ENCODE measurements at places on chromosomes 12 and 14.

GRCh38 chr12:108620236-108620879 lies 13.3 kb downstream of the SELPLG start:
- DNase-seq: no peak

- DNase-seq: no peak
Observed at GRCh38 chr14:38000340-38000739, 207.4 kb upstream of the SSTR1 start.

DNA sequence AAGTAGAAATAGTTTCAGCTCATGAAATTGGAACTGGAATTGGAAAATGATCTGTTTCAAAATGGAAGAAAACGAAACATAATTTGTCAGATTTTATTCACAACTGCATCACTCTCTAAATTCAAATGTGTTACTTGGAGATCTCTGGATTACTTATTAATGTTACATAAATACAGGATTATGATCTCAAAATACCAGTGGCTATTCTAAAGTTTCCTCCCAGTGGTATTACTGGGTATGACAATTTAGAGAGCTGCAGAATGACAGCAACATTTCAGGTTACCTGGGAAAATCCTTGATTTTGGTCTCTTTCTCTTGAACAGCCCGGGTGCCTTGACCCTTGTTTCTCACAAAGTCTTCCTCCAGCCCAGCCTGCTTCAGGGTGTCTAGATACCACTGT lies 14.2 kb downstream of the FAM161B start:
- no peak for DNase-seq

- DNase-seq: no peak
Observed at GRCh38 chr12:13530966-13531365, 334.4 kb downstream of the EMP1 start.

DNA sequence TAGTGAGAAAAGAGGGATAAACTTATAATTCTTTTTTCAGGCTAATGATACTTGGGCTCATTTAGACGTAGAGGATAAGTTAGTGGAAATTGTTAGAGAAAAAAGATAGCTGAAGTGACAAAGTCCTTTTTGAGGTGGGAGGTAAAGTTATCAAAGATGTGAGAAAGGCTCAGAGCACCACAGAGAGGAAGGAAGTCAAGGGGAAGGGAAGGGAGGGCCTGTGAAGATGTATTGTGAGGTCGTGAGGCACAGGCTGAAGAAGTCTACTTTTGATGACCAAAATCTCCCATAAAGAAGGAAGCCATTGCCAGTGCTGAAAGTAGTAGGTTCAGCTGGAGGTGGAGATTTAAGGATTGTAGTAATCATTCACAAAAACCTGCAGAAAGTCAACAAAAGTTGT lies 19.4 kb upstream of the PTGDR start:
- no peak for DNase-seq

- peak; percentile 89 for DNase-seq
Observed at GRCh38 chr12:53508534-53509170, 1.4 kb upstream of the NPFF start.

DNA sequence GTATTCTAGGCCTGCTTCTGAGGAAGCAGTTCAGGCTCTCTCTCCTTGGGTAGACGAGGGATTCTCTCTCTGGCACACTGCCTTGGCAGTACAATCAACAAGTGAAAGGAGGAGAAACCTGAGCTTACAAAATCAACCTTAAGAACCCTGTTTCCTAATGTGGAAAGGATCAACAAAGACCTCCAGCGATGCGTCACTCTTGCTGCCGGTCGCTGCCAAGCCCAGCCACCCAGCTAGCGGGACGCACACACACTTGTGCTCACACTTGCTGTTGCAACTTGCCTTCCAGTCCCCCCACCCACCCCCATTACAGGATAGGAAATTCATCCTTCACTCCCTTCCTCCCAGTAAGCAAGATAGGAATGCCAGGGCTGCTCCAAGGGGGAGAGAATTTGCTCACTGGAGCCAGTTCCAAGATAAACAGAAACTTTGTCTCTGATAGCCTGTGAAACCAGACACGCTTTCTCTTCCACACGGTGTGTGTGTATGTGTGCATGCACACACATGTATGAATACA lies 144.3 kb downstream of the BCL11B start:
- no peak for DNase-seq

DNA sequence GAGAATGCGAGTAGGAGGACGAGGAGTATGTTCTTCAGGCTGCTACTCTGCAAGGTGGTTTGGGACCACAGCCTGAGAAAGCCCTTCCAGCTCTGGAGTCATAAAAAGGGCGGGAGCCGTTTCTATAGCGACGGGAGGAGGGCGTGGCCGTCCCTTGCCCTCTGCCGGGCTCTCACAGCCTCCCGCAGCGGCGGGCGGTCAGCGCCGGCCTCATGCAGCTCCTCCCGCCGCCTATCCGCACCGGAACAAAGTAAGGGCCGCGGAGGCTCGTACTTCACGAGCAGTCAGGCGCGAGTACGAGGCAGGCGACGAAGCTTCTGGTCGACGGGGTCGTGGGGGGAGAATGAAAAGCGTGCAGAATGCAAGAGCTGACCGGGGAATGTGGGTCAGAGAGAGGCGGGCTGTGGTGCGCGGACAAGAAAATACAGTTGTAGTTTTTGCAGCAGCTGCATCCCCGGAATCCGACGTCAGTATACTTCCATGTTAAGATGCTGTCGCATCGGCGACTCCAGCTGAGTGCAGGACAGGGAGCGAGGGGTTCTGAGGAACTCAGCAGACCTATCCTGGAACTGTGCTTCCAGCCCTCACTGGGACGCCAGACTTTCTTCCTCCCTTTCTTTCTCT lies at the start of gene DYRK4:
Gene DYRK4 (plus strand): TSS at position 175 of the 624 bp plus-strand sequence. CDS start 38 bp downstream, at position 213.
- peak; percentile 89 for DNase-seq

DNA sequence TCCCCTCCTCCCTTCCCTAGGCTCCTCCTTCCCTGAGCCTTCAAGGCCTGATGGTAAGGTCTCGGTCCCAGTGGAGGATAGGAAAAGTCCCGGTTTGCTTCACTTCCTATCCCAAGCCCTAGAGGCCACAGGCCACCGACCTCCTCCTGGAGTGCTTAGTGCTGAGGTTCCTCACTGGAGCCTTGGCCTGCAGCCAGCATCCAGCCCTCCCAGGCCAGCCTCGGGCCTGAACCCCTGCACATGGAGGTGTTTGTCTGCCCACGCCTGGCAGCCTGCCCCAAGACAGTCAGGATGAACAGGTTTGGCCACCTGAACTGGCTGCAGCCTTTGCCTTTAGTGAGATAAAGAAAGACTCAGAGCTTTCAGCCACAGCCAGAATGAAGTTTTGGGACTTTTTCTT lies 15.8 kb upstream of the KRT7 start:
- peak; percentile 73 for DNase-seq

- no peak for DNase-seq
Observed at GRCh38 chr14:104702673-104703072, 13.3 kb downstream of the INF2 start.

- DNase-seq: no peak
Observed at GRCh38 chr14:79352076-79352630, 859.2 kb downstream of the DIO2 start.

DNA sequence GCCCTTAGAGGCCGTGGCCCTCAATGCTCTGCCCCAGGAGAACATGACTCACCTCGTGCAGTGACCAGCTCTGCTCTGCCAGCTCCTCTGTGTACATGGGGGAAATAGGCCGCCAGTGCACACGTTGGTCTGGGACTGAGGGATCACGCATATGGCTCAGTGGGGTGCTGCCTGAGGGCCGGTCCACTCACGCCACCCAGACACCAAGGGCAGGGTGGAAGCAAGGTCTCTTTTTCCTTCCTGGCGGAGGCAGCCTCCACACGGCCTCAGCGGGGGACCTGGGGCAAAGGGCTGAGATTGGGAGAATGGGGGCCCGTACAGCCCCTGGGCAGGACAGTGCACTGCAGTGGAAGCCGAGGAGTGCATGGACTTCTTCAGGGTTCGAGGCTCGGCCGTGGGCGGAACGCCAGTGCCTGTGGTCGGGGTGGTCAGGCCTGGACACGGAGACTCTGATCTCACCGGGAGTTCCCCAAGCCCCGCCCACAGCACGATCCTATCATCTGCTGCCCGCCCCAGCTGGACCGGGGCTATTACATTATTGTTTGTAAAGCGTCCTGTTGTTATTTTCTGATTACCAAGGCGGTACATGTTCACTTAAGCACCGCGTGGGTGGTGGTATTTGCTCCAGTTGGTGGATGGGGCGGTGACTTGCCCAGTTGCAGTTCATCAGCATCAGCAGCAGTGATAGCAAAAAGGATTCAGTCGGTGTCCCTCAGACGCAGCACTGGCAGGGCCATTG lies 38.8 kb upstream of the TDRD9 start:
- no peak for DNase-seq

GRCh38 chr14:92570674-92571262 lies 57.2 kb downstream of the RIN3 start:
- DNase-seq: no peak

DNA sequence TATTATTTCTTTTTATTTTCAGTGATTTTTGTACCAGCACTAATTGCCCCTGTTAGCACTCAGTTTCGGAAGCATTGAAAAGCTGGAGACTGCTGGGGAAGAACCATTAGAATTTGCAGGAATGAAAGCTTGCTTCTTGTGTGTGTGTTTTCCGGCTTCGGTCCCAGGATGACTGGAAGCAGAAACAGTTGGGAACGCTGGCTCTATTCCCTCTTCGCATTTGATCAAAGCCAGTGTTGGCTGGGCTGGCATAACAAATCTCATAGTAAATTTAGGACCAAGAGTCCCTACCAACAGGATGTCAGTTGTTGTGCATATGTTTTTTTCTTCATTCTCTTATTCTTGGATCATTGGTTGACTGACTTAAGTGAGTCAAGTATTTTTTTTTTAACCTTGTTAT lies 53.6 kb upstream of the TRAF3 start:
- DNase-seq: no peak

- no peak for DNase-seq
Observed at GRCh38 chr12:13627536-13627935, 353.9 kb downstream of the GRIN2B start.

DNA sequence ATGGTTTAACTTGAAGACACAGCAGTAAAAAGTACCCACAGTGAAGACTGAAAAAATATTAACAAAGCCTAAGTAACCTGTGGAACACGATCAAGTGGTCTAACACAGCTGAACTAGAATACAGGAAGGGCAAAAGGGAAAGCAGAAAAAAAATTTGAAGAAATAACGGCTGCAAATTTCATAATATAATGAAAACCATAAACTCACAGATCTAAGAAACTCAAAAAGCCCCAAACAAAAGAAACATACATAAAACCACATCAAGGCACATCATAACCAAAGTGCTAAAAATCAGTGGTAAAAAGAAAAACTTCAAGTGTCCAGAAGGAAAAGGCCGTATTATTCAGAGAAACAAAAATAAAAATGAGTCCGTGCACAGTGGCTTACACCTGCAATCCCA lies 30.9 kb downstream of the SPPL3 start:
- DNase-seq: no peak

GRCh38 chr14:72094844-72095582 lies 162.8 kb downstream of the RGS6 start:
- no peak for DNase-seq

DNA sequence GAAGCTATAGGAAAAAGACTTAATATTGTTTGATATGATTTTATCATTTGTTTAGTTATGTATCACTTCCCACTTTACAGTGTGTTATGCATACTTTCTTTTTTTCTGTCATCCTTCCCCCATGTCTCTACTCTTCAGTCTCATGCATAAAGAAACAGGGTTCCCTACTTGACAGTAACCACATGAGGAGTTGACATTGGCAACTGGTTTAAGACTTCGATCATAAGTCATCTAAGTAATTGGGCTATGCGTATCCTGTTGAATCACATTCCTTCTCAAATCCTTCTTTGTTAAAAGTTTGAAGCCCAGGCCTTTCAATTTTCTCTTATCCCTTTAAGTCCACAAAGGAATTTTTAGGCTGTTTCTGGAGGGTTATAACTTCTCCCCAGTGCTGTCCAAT lies 358.7 kb downstream of the RAD51B start:
- DNase-seq: no peak

DNA sequence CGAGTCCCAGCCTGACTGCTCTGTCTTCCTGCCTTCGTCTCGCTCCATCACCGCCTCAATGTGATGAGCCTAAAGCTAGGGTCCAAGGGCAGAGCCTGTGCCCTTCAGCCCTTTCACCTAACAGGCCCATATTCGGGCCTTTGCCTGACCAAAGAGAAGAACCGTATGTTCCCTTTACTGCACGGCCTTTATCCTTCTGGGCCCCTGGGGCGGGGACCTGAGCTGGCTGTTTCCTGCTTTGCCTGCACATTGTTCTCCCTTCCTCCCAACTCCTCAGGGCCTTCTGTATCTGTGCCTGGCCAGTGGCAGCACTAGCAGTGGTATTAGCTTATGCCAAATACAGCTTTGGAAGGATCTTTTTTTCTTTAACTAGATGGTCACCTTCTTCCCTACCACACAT lies 8.5 kb upstream of the MYL6B start:
- peak; percentile 62 for DNase-seq

DNA sequence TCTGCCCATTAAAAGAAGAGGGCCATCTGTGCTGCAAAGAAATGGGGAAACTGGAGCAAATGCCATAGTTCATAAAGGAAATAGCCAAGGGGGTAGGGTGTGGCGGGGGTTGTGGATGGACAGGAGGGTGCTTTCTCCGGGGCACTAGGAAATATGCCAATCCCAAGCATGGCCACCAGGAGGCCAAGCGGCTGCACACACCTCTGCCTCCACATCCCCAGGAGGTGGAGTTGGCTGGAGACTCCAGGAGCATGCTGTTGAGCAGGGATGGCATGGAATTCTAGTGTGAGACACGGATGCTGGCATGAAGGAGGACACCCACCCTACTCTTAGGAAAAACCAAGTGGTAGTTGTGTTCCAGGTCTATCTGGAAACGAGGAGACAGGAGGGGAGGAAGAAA lies 25.2 kb downstream of the NID2 start:
- DNase-seq: peak; percentile 54

DNA sequence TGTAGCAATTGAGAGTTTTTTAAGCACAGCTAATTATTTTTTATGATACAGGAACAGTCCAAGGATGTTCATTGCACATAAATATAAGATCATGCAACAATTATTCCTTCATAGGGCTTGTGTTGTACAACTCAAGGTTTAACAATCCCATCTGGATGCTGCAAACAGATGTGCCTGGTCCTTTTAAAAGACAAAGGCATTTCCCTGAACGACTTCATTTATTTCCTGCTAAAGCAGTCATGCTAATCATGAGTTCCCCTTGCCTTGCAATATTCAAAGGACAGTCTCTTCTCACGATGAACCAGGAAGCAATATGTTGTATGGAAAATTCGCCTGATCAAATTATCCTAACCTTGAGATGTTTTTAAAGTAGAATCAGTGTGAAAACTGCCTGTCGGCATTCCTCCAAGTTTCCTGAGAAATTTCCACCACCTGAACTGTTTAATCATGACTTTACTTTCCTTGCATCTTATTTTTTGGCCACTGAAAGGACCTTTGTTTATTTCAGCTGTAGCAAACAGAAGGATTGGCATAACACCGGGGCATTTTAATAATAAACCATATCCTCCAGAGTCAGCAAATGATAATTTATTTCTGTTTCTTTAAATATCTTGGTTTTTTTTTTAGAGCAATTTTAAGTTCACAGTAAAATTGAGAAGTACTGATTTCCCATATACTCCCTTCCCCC lies 33.9 kb upstream of the TSPAN8 start:
- DNase-seq: no peak

GRCh38 chr14:71247106-71247505 lies 339.8 kb downstream of the PCNX1 start:
- DNase-seq: no peak

- peak; percentile 78 for DNase-seq
Observed at GRCh38 chr12:3295646-3296408, 195.2 kb upstream of the PRMT8 start.

GRCh38 chr14:68487805-68488590 lies 304.9 kb downstream of the ZFP36L1 start:
- no peak for DNase-seq

- peak; percentile 94 for DNase-seq
Observed at GRCh38 chr12:89353823-89354611, 1.7 kb upstream of the DUSP6 start.
